ENCODE measurements at places on chromosomes 1 and 21.
A peak's percentile ranks its signal among the peaks of the same experiment; 100 is the strongest.

DNA sequence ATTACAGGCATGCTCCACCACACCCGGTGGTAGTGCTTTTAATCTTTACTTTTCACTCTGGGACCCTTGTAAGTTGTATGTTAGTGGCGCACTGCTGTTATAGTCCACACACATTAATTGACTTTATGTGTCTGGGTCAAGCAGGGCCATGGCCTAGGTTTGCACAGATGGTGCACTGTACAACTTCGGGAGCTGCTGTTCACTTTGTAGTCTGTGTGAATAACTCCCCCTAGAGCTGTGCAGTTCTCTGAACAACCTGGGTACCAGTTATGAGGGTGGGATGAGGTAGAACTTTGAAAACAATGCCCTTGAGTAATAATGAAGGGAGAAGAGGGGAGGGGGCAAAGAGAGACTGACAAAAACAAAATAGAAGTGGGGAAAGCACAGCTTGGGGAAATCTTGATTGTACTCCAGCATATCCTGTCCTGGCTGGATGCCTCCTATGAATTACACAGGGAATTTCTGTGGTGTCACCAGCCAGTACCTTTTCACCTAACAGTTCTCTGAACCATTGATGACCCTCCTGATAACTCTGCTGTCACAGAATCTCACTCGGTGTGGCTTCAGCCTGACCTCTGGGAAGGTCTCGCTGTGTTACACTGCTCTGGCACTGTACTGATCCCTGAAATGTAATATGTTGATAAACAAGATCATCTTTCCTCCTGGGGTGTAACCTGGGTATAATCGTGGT is 2.2 kb downstream of the PTGFRN start:
- DNase-seq, result no peak

DNA sequence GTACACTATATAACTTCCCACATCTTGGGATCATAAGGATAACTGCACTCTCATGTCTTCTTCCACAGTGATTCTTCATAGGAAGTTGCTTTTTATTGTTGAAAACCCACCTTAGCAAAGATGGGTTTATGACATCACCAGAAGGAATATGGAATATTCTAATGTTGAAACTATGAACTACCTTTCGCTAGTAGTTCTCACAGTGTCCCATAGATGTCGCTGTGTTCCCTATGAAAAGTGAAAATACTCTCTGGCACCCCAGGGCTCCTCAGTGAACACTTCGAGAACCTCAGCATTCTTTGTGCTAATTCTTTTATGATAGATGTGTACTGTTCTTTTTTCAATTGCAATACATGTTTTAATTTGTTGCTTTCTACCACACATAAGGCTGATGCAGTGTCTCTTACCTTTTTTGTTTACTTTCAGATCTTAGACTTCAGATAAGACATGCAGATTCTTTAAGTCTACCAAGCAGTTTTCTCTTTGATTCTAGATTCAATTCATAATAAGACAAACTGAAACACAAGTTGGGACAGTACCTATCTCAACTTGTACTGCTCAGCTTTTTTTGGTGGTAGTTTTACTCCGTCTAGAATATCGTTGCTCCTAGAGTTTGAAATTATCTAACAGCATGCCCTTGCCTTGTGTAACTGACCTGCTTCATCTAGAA is 90.8 kb downstream of the GTF2B start:
- peak; percentile 58 for DNase-seq

DNA sequence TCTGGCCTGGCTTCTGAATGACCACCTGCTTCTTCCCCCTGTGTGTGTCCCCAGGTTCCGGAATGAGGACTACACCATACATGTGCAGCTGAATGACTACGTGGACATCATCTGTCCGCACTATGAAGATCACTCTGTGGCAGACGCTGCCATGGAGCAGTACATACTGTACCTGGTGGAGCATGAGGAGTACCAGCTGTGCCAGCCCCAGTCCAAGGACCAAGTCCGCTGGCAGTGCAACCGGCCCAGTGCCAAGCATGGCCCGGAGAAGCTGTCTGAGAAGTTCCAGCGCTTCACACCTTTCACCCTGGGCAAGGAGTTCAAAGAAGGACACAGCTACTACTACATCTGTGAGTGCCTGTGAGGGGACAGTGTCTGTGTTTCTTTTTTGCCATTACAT is 3.6 kb downstream of the EFNA1 start:
- DNase-seq, result no peak

GRCh38 chr1:150544204-150544603 is 5.0 kb upstream of the ADAMTSL4 start:
- DNase-seq, result no peak

- DNase-seq, result no peak
Observed at GRCh38 chr1:67655581-67655980, 29.4 kb upstream of the GADD45A start.

- no peak for DNase-seq
Observed at GRCh38 chr1:240188139-240188538, 96.5 kb downstream of the FMN2 start.

DNA sequence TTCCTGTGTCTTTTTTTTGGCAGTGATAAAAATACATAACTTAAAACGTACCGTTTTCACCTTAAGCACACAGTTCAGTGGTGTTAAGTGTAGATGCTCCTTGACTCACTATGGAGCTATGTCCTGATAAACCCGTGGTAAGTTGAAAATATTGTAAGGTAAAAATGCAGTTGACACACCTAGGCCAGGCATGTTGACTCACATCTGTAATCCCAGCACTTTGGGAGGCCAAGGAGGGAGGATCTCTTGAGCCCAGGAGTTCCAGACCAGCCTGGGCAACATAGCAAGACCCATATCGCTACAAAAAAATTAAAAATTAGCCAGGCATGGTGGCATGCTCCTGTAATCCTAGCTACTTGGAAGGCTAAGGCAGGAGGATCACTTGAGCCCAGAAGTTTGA is 73.6 kb upstream of the COG2 start:
- DNase-seq, result no peak

- no peak for DNase-seq
Observed at GRCh38 chr1:155007251-155007828, 4.7 kb downstream of the ZBTB7B start.

DNA sequence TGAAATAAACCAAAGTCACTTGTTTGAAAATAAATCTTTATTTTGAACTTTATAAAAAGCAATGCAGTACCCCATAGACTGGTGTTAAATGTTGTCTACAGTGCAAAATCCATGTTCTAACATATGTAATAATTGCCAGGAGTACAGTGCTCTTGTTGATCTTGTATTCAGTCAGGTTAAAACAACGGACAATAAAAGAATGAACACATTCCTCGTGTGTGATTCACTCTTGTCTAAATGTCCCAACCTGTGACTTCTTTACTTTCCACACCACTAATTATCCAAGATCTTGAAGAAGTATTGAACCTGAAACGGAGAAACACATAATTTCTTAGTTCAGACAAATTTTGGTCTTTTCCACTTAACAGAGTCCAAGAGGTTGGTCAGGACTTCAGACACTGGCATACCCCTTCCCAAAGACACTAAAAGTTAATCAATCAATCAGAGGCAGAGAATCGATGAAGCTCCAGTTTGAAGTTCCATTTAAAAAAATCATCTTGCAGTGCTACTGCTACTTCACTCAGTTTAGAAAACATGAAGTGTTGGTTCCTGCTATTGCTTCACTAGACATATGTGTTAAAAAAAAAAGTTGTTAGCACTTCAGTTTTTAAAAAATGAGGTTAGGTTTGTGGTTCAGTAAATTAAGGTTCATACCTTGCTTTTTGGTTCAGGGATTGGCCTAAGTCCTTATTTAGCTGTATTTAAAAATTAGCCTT is 26.2 kb downstream of the ATP1B1 start:
- no peak for DNase-seq

DNA sequence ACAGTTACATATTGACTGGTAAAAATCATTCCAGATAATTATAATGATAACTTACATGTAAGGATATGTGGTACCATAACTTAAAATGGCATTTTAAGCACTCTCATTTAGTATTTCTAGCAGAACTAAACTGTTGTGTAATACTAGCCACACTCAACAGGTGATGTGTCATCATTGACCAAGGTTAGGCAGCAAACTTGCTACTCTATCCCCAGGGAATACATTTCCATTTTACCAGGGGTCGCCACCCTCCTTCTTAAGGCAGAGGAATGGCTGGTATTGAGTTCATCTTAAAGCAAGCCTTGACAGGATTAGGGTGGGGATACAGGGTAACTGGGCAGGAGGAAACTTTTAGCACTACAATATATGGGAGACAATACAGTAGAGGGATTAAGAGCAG is 259.8 kb upstream of the CAMK1G start:
- no peak for DNase-seq

GRCh38 chr1:176188604-176189003 is 18.5 kb downstream of the COP1 start:
- no peak for DNase-seq

- DNase-seq, result no peak
Observed at GRCh38 chr21:46212721-46213484, 15.7 kb downstream of the LSS start.

- DNase-seq, result no peak
Observed at GRCh38 chr1:118902711-118903191, 85.4 kb downstream of the TBX15 start.

GRCh38 chr1:21337928-21338572 is 47.8 kb upstream of the ECE1 start:
- DNase-seq, result peak; percentile 72

DNA sequence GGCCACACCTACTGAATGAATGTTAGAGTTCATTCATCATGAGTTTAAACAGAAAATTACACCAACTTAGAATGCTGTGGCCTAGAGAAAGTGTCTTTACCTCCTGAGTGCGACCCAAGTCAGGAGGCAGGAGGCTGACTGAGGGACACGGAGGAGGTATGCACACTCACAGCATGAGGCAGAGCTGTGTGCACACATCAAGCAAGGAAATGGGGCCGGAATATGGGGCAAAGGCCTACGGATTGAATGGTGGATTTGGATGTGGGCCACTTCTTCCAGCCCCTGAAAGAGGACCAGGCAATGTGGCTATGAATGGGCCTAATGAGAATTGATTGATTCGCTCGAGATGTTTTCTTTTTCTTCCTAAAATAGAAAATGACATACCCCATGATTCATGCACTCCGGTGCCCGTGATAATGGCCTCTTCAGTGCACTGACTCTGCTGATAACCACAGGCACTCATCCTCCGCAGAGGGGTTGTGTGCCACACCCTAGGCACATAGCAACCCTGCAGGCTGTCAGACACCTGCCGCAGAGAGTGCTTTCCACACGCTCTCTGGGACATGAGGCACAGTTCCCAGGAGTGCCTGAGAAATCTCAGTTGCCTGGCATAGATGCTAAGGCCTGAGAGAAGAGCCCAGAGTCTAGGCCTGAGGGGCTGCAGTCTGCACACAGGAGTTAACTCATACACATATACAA is 155.5 kb downstream of the GLUL start:
- DNase-seq, result no peak

DNA sequence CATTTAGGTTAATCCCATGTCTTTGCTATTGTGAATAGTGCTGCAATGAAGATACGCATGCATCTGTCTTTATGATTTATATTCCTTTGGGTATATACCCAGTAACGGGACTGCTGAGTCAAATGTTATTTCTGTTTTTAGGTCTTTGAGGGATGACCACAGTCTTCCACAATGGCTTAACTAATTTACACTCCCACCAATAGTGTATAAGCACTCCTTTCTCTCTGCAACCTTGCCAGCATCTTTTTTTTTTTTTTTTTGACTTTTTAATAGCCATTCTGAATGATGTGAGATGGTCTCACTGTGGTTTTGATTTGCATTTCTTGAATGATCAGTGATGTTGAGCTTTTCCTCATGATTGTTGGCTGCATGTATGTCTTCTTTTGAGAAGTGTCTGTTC is 33.5 kb downstream of the ASH1L start:
- DNase-seq, result no peak

DNA sequence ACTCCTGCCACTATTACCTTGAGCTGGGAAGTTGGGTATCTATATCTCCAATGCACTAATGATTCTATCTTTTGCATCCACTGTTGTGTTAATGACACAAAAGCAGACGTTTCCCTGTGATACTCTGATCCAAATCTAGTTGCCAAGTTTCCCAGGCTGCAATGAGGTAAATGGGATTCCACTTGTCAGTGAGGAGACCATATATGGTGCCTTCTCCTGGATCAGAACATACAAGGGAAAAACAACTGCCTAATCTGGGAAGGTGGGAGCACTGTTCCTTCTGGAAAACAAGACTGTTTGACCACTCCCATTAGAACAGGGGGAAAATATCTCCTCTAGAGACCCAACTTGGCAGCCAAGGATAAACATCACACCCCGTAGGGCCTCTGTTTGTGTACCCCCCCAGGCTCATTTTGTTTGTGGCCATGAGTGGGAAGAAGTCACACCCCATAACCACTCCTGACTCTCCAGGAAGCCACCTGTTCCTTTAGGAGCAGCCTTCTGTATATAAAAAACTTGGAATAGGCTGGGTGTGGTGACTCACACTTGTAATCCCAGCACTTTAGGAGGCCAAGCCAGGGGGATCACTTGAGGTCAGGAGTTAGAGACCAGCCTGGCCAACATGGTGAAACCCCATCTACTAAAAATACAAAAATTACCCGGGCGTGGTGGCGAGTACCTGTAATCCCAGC is 28.5 kb upstream of the SLC6A9 start:
- no peak for DNase-seq

DNA sequence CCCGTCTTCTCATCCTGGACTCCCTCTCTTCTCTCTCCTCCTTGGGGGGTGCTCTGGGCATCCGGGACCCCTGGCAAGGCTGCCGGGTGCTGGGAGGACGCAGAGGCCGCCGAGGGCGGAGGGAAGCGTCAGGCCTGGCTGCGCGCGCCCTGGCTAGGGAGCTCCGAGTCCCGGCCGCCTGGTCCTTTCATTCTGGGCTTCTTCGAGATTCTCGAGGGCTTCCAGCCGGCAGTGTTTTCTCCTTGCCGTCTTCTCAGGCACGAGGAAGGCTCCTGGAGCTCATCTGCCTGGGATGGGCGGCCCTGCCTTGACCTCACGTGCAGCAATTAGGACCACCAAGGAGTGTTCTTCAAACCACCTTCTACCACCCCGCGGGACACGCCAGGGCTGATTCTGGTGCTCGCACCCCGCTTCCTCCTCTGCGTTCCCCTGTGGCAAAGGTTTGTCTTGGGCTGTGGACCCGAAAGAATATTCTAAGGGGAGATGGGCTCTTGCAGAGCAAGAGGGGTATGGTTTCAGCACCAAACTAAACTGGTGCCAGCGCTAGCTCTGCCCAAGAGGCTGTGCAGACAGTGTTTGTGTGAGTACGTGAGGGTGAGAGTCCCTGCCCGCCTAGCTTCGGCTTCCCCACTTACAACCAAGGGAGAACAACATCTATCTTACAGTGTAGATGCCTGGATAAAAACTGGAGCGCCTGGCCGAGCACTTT is 36.5 kb downstream of the PIK3CD start:
- no peak for DNase-seq

- no peak for DNase-seq
Observed at GRCh38 chr21:46078978-46079351, 18.9 kb upstream of the COL6A2 start.

DNA sequence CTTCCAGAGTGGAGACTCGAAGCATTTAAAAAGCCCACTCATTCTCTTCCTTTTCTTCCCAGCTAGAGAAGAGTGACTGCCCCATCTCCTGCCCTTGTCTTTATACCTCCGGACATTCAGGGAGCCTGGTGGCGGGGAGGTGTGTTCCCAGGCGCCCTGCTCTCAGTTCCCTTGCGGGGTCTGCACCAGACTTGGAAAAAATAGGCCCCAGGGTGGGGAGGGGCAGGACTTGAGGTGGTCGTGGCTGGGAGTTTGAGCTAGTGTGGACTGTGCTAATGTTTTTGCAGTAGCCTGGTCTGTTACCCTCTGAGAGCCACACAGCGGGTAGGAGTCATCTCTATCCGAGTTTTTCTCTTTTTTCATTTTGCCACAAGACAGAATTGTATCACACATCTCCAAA is 139.1 kb downstream of the PEX14 start:
- no peak for DNase-seq

- DNase-seq, result no peak
Observed at GRCh38 chr1:203142684-203143408, 15.3 kb downstream of the ADORA1 start.
